ENCODE measurements at places on chromosomes 2 and 18. TPM values are rescaled to one million over a fixed set of nuclear protein-coding genes. Genes with fewer than 3 reads are reported as not detected.

- DNase-seq, result no peak
These were observed 1.5 kb upstream of the BOLA3 start for GRCh38 chr2:74149247-74149525.

DNA sequence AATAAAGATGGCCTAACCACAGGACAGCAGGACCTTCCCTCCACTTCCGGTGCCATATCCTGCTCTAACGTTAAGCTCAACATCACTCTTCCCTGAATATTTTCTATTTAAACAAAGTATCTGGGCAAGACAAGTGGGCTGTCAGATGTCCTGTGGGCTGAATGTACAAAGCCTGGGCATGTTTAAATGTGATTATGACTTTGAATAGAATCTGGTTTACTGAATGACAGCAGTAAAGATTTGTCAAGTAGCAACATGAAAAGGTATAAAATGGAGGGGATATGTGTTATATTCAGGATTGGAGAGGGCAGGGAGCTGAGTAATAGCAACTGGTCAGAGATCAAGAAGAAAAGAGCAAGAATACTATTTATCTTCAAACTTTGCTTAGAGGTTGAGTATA, 540.9 kb downstream of the NRXN1 start:
- DNase-seq, result no peak

- no peak for DNase-seq
These were observed 30.3 kb downstream of the RTTN start for GRCh38 chr18:70175216-70175615.

DNA sequence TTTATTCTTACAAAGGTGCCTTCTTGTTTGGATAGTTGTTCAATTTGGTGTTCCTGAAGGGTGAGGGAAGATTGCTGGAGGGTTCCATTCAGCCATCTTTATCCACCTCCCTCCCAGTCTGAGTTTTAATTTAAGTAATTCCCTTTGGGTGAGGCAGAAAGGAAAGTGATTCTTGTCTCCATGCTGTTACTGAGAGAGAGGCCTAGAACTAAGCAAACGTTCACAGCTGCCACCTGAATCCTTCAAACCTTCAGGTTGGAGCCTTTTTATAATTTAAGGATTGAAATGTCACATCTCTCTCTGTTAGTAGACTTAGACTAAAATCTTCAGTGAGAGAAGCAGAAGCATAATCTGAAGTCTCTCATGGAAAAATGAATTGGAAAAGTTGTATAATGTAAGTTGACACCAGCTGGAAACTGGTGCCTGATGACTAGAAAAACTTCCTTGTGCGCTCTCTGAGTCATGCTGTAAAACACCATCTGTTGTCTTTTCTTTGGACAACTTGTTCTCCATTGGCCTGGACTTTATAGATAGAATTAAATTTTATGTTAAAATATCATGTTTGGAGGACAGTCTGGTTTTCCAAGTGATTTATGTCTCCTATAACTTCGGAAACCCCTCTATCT, 14.6 kb downstream of the STRADB start:
- no peak for DNase-seq

- no peak for DNase-seq
These were observed 19.6 kb upstream of the SERPINB11 start for GRCh38 chr18:63683152-63683551.

GRCh38 chr2:67002618-67003371, 394.3 kb upstream of the ETAA1 start:
- no peak for DNase-seq

DNA sequence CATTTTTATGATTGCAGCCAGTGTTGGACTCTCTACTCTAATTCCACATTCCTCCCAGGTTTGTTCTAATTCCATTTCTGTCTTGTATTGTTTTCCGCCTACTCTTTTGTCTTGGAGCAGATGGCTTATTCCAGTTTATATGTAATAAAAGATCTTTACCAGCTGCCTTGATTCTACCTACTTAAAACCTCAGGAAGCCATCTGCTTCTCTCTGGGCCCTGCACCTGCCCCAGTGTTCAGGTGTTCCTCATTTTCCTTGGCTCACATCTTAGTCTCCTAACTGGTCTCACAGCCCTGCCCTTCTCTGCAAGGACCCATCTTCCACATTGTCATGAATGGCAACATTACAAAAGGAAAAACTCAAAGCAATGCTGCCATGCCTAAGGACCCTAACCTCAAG, 21.0 kb upstream of the IL37 start:
- no peak for DNase-seq

DNA sequence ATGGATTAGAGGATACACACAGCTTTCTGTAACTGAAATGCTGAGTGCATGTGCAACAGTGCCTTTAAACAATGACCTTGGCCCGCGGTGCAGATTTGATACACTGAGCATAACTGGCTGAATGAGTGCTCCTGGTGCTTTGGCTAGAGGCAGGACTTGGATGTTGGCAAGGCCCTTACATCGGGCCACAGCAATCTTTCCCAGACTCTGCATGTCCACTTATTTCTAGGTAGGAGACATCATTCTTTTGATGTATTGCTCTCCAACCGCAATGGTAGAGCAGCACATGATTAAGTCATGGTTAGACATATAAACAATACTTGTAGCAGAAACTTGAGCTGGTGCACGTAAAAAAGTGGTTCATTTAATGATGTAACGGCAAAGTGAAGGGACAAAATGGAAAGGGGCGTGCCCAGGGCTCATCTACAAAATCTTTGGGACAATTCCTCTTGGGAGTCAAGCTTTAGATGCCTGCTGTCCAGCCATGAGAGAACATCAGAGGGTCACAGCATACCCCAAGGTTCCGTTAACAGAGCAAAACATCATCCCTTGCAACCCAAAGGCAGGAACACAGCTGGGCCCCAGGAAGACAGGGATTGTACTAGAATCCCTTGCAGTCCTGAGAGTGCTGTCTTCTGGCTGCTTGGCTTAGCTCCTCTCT, 43.4 kb downstream of the RAB31 start:
- DNase-seq, result no peak

GRCh38 chr2:219893541-219893940, 266.1 kb downstream of the SLC4A3 start:
- DNase-seq, result no peak

GRCh38 chr2:156903335-156903734, 354.2 kb upstream of the GALNT5 start:
- no peak for DNase-seq

DNA sequence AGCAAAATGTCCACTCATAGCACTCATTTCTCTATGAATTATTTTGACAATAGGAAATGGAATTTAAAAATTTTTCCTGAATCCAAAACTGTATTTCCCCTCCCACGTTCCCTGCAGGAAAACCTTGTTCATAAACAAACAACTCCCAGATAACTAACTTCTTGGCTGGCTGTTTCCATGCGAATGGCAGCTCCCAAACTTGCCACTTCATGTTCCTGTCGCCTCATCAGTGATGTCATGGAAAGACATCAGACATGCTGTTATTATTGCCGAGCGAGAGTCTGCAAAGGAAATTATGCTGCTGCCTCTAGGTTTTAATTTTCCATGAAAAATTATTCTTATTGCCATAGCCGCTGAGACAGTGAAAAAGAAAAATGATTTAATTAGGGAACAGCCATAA, 117.0 kb upstream of the RIOK3 start:
- no peak for DNase-seq

DNA sequence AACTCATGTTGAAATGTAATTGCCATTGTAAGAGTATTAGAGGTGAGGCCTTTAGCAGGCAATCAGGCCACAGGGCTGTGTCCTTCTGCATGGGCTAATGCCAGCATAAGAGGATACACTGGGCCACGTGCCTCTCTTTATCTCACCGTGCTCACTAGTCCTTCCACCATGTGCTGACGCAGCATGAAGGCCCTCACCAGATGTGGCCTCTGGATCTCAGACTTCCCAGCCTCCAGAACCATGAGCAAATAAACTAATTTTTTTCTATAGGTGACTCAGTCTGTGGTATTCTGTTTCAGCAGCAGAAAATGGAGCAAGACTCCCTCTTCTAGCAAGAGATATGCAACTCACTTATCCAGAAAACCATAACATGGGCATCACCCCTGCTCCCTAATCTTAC, 149.7 kb upstream of the ZNF236 start:
- no peak for DNase-seq

DNA sequence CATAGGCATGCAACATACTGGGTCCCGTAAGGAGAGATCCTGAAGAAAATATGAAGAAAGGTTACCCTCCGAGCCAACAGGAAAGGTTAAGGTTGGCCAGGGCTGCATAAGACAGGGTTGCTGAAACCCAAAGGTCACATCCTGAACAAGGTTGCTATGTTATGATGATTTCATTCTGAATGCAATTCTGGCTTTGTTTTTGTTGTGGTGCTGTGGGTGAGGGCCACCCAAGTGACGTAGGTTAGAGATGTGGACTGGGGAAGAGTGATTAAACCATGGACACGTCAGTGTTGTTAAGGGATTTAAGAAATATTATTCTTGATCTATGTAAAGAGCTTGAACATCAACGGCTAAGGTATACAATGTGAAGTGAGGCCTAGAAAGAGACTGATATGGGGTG, 60.0 kb downstream of the ZEB2 start:
- no peak for DNase-seq

DNA sequence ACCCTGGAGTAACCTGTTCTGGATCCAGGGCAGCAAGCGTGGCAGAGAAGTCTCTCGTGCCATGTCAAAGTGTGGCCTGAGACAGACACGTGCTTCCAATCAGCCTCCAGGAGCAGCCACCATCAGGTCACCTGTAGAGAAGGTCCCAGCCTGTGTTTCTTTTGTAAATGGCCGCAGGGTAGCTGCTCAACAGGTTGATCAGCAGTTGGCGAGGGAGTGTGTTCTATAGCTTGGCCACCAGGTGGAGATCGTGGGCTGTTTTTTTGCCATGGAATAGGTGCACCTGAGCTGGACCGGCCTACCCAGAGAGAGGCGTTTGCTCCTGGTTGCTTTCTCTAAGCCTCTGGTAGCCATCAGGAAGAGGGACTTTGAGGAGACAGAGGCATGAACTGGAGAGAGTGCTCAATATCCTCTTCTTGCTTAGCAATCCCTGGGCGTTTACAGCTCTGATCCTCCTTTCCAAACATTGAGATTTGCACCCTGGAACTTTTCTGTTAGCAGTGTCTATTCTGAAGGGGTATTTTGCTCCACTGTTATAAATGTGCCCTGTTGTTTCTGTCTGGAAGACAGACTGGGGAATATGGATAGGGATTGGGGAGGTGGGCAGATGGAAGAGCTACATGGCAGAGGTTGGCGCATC, 34.2 kb upstream of the EN1 start:
- no peak for DNase-seq

GRCh38 chr2:83827618-83828017, 631.5 kb downstream of the SUCLG1 start:
- DNase-seq, result no peak

DNA sequence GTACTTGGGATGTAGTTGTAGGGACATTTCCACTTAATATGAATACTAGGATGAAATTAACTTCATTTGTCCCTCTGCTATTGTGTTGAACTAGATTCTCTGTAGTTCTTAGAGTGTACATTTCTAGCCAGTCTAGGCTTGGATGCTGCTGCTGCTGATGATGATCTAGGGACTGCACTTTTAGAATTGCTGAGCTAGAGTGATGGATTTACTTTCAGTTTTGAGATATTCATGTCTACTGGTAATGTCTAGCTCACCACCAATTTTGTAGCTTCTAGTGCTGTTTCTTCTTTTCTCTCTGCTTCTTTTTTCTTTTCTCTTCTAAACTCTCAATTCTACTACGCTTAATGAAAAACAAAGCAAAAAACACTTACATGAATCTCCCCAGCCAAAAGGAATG, 49.4 kb downstream of the MRPS9 start:
- no peak for DNase-seq

DNA sequence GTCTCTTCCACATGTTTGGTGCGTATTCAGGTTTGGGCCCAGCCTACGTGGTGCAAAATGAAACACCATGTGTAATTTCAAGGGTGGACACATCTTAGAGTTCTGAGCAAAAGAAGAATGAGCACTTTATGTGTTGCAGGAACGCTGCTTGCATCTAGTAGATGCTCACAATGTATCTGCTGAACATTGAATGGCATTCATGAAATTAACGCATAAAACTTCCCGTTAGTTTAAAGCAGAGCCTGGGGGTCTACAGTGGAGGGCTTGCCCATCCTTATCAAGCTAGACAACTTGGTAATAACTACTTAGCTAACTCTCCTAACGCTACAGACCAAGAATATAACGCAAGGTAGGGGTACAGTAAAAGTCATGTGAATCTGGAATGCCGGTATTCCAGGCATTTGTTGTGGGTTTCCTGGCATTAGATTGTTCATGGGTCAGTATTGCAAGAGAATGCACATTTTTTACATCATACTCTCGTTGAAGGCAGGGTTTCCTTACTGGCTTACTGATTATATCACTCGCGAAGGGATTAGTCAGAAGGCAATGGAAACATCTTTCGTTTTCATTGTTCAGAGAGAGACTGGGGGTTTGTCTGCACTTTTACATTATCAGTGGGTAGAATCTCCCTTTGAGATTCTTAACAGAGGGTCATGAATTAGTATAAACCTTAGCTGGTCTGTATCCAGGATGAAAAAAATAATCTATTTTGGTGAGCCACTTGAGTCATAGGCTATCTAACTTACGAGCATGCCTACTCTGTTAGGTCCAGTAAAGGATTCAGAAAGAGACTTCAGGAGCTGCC, 229.5 kb upstream of the EPAS1 start:
- DNase-seq, result no peak

- DNase-seq, result no peak
These were observed 242.1 kb upstream of the OSR1 start for GRCh38 chr2:19600506-19600905.

DNA sequence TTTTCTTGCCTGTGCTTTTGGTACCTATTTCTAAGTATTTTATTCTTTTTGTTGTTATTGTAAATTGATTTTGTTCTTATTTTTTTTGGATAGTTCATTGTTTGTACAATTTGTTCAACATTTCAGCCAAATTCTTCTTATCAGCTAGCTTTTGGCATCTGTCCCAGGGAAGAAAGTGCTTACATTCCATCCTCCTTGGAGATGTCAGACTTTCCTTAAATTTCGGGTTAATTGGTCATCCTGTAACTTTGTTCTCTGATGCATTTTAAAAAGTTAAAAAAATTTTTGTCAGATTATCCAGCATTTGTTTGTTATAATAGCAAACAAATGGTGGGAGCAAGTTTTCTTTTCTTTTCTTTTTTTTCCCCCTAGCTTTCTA, 60.3 kb downstream of the PTH2R start:
- DNase-seq, result no peak

Gene TNS1
- 249 TPM for total RNA-seq

Gene CSRNP3
- total RNA-seq, result 3.7 TPM

Gene ALLC
- total RNA-seq, result not detected

Gene AOX1
- 2.0 TPM for total RNA-seq

Gene ATL2
- total RNA-seq, result 30.5 TPM

Gene LYG1
- total RNA-seq, result 0.99 TPM

Gene LOXL3
- 112 TPM for total RNA-seq

Measured in chondrocyte (in vitro differentiated cells).